Pulmonary artery endothelial cell (primary cell): ENCODE measurements at places on chromosomes 3 and 15. TPM values are rescaled to one million over a fixed set of nuclear protein-coding genes. Genes with fewer than 3 reads are reported as not detected.

The HGD gene
- total RNA-seq: 0.26 TPM in 1 of 2 replicates, not detected in the other

The IGSF10 gene
- not detected in 2 replicates for total RNA-seq

The GOLGA8M gene
- 0.07 and 0.35 TPM in 2 replicates for total RNA-seq

The TMEM45A gene
- total RNA-seq: 4.0 and 4.3 TPM in 2 replicates

- DNase-seq: no peak
Measured at GRCh38 chr3:35857004-35857403, 217.7 kb downstream of the ARPP21 start.

- no peak for DNase-seq
Measured at GRCh38 chr3:125090649-125091048, 34.9 kb upstream of the HEG1 start.

- DNase-seq: no peak
Measured at GRCh38 chr3:126342991-126343648, 14.1 kb downstream of the KLF15 start.

DNA sequence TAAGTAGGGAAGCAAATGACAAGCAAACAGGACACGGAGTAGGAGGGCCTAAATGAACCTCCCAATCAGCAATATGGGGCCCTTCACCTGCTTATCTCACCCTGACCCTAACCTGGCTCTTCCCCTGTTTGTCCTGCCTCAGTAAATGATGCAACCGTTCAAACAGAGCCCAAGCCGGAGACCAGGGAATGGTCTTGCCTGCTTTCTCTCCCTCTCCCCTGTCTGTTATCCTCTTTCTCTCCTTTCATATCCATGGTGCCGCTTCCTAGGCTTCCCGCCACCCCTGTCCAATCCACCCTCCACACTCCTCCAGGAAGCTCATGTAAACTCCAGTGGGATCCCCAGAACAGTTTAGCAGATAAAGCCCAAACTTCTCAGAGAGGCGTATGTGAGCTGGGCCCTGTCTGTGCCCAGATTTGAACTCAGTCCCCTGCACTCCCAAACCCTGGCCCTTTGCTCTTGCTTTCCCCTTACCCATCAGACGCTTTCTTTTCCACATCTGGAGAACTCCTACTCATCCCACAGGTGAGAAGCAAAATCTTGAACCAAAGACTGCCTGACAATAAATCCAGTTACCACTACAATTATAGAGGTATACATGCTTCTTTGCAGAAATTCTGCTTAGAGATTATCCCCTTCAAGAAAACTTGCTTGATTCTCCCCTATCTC lies 45.7 kb upstream of the STT3B start:
- no peak for DNase-seq

DNA sequence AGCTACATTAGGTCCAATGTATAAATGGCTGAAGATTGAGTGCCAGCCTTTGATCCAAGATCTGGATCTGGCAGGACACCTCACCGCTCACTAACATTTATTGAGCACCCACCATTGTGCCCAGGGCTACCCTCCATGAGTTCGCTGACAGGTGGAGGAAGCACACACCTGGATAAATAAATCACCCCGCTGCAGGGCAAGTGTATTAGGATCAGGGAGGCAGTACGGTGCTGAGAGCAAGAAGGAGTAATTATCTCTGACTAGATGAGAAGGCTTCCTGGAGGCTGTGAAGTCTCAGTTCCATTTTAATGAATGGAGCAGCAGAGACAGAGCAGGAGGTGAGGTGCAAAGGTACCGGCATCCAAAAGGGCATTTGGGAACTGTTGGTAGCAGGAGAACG lies 104.1 kb downstream of the LIPC start:
- DNase-seq: no peak

DNA sequence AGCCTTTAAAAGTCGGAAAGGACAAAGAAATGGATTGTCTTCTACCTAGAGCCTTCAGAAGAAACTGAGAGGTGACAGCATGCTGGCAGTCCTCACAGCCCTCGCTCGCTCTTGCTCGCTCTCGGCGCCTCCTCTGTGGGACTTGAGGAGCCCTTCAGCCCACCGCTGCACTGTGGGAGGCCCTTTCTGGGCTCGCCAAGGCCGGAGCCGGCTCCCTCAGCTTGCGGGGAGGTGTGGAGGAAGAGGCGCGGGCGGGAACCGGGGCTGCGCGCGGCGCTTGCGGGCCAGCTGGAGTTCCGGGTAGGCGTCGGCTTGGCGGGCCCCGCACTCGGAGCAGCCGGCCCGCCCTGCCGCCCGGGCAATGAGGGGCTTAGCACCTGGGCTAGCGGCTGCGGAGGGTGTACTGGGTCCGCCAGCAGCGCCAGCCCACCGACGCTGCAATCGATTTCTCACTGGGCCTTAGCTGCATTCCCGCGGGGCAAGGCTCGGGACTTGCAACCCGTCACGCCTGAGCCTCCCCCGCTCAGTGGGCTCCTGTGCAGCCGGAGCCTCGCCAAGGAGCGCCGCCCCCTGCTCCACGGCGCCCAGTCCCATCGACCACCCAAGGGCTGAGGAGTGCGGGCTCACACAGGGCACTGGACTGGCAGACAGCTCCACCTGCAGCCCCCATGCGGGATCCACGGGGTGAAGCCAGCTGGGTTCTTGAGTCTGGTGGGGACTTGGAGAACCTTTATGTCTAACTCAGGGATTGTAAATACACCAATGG lies 953.8 kb upstream of the GBE1 start:
- no peak for DNase-seq

DNA sequence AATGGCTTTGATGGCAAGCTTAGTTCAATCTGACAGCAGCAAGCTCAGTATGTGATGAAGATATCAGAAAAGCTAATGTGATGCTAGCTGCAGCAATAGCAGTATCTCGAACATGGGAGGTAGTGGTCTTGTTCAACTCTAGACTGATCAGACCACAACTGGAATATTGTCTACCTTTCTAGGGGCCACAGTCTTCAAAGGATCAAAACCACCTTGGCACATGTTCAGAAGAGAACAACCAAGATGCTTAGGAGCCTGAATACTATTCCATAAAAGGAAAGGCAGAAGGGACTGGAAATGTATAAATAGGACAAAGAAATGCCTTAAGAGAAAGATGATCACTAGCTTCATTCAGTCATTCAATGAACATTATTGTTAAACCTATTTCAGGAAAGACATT lies 2.3 kb downstream of the C3orf70 start:
- DNase-seq: no peak

DNA sequence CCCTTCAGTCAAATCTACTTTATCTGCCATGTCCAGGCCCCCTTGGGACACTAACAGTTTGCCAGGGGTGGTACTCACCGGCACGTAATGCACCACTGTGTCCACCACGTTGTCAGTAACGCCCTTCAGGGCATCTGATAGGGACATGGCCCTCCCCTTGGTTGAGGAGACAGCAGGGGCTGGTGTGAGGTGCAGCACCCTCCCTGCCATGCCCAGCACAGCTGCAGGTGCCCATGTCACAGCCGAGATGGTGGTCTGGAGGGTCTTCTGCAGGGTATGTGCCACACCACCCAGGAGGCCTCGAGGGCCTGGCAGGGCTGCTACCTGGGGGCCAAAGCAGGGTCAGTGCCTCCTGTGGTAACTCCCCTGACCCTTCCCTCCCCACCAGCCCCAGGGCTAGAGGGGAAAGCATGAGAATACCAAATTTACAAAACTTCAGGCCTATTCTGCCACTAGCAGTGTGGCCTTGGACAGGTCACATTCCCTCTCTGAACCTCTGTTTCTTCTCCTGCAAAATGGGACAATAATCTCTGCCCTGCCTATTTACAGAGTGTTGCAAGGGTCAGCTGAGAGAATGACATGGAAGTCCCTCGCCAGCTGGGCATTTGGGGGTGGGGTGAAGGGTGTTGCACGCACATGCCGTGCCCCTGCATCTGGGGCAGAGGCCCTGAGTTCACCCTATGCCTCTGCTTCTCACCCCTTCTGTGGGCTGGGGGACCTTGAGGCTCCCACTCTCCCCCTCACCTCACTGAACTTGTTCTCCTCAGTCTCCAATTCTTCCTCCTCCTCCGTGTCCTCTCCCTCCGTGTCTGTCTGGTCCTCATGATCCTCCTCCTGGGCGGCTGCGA lies 11.8 kb upstream of the KIF7 start:
- no peak for DNase-seq

- no peak for DNase-seq
Measured at GRCh38 chr15:89074402-89075012, 13.7 kb upstream of the ABHD2 start.
